ENCODE measurements at places on chromosomes 7 and 10. TPM values are rescaled to one million over a fixed set of nuclear protein-coding genes. Genes with fewer than 3 reads are reported as not detected.

Gene SCIN
- total RNA-seq: 14.7 TPM

Gene TUBB8
- total RNA-seq: not detected

DNA sequence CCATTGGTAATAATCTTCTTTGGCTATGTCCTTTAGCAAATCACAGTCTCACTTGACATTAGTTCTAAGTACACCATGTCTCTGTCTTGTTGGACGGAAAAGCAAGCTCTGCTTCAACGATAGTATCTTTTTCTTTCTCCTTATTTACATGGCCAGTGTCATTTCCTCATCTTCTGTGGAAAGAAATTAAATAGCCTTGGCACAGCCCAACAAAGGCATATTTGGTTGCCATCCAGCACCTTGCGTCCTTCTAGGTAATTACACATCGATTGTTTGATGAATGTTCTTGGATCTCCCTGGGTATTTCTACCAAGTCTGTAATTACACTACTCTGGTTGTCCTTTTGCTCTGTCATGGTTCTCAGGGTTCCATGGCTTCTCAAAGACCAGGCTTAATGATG, 183.1 kb downstream of the CHN2 start:
- DNase-seq: no peak

- no peak for DNase-seq
Measured at GRCh38 chr7:7980134-7980533, 11.5 kb downstream of the GLCCI1 start.

DNA sequence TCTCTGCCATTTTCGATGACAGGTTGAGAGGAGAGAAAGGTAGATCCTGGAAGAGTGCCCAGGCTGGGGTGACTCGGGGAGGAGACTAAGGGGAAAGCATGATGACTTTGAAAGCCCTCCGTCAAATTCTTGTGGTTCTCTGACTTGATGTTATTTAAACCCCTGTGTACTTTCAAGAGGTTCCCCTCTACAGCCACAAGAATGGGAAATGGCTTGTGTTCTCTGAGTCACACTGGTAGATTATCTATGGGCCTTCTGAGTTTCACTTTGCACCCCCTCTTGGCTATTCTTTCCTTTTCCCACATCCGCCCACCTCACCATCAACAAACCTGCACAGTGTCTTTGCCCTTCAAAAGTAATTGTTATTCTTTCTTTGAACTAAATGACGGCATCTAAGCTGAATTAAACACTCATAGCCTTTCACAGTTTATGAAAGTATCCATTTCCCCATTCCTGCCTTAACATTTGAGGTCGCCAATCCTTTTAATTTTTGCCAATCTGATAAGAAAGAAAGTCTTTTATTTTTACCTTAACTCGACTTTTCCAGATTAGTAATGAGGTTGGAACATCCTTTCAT, 24.1 kb downstream of the PRF1 start:
- peak; percentile 98 for DNase-seq

All from kidney epithelial cell (primary cell).